Left renal pelvis (tissue), 4 donors: ENCODE measurements at places on chromosomes 7 and 10.

DNA sequence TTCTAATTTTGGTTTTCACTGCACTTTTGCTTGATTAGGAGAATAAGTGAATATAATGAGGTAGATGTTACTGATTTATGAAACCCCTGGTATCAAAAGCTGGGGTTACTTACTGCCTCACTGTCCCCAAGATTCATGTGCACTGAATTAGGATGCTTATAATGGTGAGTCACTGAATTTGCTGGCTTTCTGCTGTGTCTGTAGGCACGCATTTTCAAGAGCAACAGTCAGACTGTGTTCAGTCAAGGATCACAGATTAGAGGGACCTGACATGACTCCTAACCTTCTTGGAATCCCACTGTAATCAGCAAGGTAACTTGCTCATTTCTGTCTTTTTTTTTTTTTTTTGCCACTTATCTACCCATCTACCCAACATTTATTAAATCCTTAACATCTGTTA lies 59.7 kb downstream of the GPR85 start:
- DNase-seq = no peak

GRCh38 chr7:159065852-159066480 lies 78.7 kb downstream of the VIPR2 start:
- DNase-seq = no peak

- no peak for DNase-seq
Measured at GRCh38 chr10:124725791-124726190, 18.4 kb downstream of the FAM53B start.

DNA sequence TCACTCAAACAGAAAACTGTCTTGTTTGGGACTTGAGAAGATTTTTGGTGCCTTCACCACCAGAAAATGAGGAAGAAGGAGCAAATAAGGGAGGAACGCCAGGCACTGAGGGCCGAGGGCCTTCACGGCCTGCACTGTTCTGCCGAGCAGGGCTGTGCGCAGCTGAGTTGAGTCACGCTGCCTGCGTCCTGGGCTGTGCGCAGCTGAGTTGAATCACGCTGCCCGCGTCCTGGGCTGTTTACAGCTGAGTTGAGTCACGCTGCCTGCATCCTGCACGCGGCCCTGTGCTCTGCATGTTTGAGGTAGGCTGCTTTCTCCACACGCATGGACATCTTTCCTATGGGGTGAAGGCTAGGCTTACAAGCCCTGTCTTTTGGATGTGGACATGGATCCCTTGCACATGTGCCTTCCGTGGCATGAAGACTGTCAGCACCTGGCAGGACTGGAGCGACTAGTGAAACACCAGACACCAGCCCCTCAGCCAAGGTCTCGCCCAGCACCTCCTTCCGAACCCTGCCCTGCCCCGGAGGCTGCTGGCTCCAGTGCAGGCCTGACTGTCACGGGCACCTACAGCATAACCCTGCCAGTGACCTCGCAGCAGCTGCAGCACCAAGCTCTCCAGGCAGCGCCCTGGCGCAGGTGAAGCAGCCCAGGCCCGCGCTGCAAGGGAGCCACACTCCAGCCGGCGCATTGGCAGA lies 96.7 kb downstream of the HTR5A start:
- no peak for DNase-seq

- no peak for DNase-seq
Measured at GRCh38 chr7:149778696-149779501, 5.5 kb upstream of the ZNF467 start.

- no peak for DNase-seq
Measured at GRCh38 chr10:114350751-114351150, 53.6 kb downstream of the AFAP1L2 start.

GRCh38 chr10:81093056-81093455 lies 555.4 kb downstream of the SH2D4B start:
- DNase-seq = no peak

DNA sequence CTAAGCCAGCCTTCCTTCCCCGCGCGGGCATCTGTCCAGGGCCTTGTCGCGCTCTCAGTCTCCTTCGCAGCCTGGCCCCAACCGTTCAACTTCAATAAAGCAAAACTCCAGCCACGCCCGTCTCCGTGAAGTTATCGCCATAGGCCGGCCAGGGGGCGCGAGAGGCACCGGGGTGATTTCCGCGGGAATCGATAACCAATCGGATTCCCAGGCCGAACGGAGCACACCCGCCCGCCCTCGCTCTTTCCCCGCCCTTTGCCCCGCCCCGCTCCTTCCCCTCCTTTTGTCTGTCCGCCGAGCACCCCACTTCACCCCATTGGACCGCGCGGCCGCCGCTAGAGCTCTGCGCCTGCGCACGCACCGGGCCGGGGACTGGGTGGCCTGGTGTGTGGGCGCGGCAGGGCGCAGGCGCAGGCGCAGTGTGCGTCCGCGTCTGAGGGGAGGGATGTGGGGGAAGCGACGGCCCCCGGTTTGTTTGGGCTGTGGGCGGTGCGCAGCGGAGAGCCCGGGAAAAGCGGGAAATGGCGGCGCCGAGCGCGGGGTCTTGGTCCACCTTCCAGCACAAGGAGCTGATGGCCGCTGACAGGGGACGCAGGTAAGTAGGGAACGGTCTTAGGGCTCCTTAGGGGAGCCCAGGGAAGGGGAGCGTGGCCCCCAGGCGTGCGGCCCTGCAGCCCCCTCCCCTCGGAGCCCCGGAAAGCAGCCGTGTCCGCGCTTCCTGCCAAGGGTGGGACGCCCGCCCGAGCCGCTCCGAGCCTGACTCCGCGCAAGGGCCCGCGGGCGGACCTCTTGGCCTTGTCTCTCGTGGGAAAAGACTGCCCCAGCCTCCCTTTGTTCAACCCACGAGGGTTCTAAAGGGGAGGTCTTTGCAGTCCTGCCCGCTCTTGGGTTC lies at the start of gene CASP2:
Gene CASP2, plus strand, starts transcription at position 417 of the 892 bp plus-strand sequence. Its CDS starts 105 bp downstream, at position 522.
- peak; percentile 91 for DNase-seq

GRCh38 chr7:133237545-133237944 lies 15.3 kb upstream of the EXOC4 start:
- no peak for DNase-seq

DNA sequence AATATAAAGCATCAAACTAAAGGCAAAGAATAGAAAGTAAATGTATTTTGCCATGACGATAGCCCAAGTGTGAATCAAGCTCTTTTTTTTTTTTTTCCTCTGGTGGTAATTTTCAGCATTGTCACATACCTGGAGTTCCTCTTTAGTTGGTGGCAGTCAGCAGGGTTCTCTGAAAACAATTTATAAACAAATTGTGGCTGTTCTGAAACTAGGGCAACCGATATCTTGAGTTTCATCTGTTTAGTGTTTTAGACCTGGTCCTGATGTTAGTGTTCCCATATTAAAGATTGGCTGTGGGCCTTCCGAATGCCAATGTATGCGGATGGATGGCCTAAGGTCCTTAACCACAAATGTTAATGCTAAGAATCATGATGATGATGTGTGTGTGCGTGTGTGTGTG lies 713.1 kb downstream of the GATA3 start:
- no peak for DNase-seq
